ENCODE measurements at places on chromosomes 7 and 10.

DNA sequence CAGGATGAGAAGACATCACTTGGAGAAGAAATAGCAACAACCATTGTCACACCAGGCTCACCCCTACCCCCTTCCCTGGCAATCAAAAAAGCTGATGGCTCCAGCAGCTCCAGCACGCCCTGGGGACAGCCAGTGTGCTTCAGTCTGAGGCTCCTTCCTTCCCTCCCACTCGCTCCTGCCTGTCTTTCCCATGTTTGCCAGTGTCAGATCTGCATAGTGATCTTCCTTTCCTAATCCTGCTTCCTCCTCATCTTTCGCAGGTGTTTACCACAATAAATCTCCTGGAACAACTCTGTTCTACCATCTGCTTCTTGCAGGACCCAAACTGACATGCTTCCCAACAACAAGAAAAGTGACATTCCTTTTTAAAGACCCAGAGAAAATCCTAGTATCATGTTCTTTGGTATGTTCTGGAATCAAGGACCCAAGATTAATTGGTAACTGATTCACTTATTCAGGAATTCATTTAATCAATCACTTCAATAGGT is 57.1 kb downstream of the STEAP1B start:
- DNase-seq = no peak

- no peak for DNase-seq
Measured at GRCh38 chr10:69650589-69651261, 20.7 kb downstream of the FAM241B start.

DNA sequence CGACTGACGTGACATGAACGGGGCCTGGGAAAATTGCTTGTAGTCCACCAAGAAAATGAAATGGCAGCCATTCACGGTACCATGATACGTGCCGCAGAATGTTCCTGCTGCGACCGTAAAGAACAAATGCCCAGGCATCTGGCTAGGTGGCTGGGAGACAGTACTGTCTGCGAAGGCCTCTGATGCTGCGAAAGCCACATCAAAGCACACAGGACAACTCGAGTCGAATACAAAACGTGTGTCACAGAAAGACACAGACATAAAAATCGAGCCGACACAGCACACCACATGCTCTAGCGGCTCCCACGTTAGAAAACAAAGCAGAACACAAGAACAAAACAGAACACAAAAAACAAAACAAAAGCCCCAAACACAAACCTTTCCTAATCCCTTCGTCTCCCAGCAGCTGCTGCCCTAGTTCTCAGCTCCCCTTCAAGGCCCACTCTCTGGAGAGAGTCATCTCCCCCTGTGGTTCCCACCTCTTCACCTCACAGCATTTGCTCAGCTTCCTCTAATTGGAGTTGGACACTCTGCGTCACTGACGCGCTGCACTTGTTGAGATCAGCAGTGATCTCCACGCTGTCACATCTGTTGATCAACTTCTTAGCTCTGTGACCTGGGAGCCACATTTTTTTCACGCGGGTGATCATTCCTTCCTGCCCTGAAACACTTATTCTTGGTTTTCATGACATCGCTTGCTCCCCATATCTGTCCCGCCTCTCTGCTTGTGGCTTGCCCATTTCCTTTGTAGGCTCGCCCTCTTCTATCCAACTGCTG is 112.2 kb downstream of the CLEC2L start:
- DNase-seq = no peak

- no peak for DNase-seq
Measured at GRCh38 chr7:141280100-141280499, 206.2 kb downstream of the TMEM178B start.

DNA sequence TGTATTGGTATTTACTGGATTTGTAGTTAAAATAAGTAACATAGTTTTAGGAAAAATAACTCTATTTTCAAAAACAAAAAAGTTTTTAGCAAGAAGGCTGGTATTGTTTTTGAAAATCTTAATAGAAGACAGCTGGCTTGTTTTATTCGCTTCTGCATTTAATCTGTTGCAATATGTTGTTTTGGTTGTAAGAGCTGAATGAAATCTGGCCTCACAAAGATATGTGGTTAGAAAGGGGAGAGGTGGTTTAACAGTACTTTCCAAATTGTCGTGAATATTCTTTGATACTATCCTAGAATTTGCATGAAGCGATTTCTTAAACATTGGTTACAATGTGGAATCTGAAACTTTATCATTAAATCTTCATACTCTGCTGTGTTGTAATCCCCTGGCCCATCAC is 355.9 kb upstream of the FZD8 start:
- DNase-seq = peak; percentile 1

GRCh38 chr10:10591715-10592341 is 425.8 kb upstream of the CELF2 start:
- DNase-seq = no peak

- no peak for DNase-seq
Measured at GRCh38 chr10:75733135-75733890, 301.9 kb downstream of the LRMDA start.

DNA sequence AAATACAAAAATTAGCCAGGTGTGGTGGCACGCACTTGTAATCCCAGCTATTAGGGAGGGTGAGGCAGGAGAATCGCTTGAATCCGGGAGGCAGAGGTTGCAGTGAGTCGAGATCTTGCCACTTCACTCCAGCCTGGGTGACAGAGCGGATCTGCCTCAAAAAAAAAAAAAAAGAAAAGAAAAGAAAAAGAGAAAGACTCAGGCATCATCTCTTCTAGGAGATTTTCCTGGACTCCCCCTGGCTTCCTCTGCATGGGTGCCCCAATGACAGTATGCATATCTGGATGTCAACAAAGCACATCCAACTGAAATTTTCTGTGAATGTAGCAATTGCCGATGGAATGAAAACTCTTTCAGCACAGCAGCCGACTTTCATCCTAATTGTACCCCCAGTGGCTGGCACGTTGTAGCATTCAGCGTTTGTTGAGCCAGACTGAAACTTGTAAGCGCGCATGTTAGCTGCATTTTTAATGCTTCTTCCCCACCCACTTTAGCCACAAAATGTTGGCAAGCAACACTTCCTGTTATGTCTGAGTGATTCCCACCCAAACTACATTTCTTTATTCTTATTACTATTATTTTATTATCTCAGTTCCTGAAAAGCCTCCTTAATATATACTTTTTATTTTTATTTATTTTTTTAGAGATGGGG is 70.2 kb downstream of the PRTFDC1 start:
- peak; percentile 60 for DNase-seq

DNA sequence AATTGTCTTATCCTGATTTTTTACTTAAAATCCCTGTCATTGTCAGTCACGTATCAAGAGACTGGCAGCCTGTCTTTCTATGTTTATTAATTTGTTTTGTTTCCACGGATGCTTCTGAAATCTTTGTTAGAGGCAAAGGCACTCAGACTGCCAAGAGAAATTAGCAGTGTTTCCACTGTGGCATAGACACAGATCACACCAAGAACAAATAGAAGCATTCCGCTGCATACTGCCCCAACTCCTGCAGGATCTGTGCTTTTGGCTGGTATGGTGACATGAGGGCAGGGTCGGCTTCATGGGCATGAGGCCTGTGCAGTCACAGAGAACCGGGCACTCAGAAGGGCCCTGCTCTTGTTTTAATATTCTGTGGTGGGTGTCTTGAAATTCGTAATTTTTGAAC is 18.4 kb downstream of the CLDN12 start:
- no peak for DNase-seq

DNA sequence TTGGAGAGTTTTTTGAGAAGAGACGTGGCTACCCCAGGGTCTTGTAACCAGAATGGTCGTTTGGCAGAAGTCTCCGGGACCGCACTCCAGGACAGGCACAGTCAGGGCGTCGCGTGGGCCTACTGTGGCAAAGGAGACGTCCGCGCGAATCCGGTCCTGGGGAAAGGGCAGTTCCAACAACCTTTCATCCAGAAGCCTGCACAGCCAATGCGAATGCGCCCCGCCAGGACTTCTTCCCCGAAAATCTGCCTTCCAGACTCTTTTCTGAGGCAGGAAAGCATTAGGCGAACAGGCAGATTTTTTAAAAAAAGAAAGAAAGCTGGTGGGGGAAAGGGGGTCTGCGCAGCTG is 2.0 kb downstream of the HPSE2 start:
- DNase-seq = no peak

DNA sequence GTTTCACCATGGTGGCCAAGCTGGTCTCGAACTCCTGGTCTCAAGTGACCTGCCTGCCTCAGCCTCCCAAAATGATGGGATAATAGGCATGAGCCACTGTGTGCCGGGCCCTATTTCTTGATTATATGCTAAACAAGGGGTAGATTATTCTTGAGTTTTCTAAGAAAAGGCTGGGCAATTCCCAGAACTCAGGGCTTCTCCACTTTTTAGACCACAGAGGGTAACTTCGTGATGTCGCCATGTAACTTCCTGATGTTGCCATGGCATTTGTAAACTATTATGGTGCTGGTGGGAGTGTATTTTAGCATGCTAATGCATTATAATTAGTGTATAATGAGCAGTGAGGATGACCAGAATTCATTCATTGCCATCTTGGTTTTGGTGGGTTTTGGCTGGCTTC is 35.8 kb downstream of the OTUD1 start:
- no peak for DNase-seq

- DNase-seq = no peak
Measured at GRCh38 chr10:110110338-110110737, 97.1 kb upstream of the MXI1 start.
